WTC11 (cell line): ENCODE measurements at places on chromosomes 13 and 19. TPM values are rescaled to one million over a fixed set of nuclear protein-coding genes. Genes with fewer than 3 reads are reported as not detected.

The COX6B1 gene
- 523 to 536 TPM (median 526 TPM) in 3 replicates for total RNA-seq

The TLE6 gene
- 2.5 to 3.3 TPM (median 3.1 TPM) in 3 replicates for total RNA-seq

The PGPEP1 gene
- total RNA-seq = 39.2 to 68.1 TPM (median 40.8 TPM) in 3 replicates

The RYR1 gene
- total RNA-seq = 19.8 to 24.2 TPM (median 21.1 TPM) in 3 replicates

The PLPP2 gene
- total RNA-seq = 78.7 to 102 TPM (median 99.6 TPM) in 3 replicates

The C1QTNF9 gene
- not detected in 3 replicates for total RNA-seq

GRCh38 chr19:35860818-35861639, 4.3 kb downstream of the KIRREL2 start:
- H3K27ac ChIP-seq = no peak overlapping the region
- no peaks in the 10 kb centered on the region for H3K36me3 ChIP-seq
- DNase-seq = peak; percentile 92
- H3K4me1 ChIP-seq = peaks cover 15% of the 10 kb centered on the region
- peaks cover 95% of the 10 kb centered on the region for H3K27me3 ChIP-seq
- peak overlapping the region; percentile 83 for H3K4me3 ChIP-seq

- H3K36me3 ChIP-seq = peaks cover 65% of the 10 kb centered on the region
- no peak overlapping the region for H3K4me3 ChIP-seq
- no peaks in the 10 kb centered on the region for H3K27me3 ChIP-seq
- peak overlapping the region; percentile 17; the same call in 1 of the 2 replicates for H3K27ac ChIP-seq
Measured at GRCh38 chr19:23770672-23771250, 12.1 kb upstream of the ZNF681 start.

DNA sequence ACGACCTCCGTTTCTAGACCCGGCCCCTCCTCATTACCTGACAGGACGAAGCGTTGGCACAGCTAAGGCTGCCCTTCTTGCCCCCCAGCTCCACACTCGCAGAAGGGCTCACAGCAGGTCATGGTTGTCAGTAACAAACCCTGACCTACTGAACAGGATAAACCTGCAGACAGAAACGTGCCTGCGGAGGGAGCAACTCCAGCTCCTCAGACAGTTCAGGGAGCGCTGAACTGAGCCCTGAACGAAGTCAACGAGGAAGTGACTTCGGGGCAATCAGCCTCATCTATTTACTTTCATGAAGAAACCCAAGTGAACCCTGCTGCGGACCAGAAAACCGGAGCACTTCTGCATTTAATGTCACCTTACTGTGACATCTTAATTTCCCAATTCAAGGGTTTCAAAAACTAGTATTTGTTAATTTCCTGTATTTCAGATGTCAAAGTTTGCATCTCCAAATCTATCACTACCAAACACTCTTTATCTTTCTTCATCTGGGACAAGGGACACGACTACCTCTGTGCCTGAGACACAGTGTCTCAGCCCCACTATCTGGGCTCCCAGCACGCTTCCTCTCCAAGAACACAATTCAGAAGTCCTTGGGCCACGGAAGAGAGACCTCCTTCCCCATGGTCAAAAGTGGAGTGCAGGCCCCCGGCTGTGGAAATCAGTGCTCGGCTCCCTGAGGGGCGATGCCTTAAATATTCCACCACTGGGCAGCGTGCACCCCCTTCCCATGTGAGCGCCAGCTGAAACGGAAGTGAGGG, 40.2 kb downstream of the CARS2 start:
- peaks cover 88% of the 10 kb centered on the region for H3K36me3 ChIP-seq
- no peak for DNase-seq
- H3K4me1 ChIP-seq = peaks cover 7% of the 10 kb centered on the region
- H3K27ac ChIP-seq = peak overlapping the region; percentile 70; the same call in 1 of the 2 replicates
- H3K27me3 ChIP-seq = no peaks in the 10 kb centered on the region
- no peak overlapping the region for H3K4me3 ChIP-seq

DNA sequence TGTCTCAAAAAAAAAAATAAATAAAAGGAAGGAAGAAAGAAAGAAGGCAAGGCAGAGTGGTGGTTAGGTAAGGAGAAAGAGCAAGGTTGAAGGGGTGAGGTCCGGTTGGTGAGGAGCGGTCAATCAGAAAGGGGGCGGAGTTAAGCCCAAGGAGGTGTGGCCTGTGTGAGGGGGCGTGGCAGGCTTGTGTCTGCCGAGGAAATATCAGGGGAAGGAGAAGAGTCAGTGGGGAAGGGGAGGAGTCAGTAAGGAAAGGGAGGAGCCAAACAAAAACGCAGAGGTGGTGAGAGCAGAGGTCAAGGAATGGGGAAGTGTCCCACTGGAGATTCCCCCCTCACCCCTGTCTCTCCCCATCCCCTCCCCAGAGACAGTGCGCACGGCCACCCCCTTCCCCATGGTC, 5.9 kb downstream of the CACNG7 start:
- H3K27me3 ChIP-seq = peaks cover 24% of the 10 kb centered on the region
- H3K4me3 ChIP-seq = no peak overlapping the region
- peak; percentile 85 for DNase-seq
- peaks cover 42% of the 10 kb centered on the region for H3K36me3 ChIP-seq

DNA sequence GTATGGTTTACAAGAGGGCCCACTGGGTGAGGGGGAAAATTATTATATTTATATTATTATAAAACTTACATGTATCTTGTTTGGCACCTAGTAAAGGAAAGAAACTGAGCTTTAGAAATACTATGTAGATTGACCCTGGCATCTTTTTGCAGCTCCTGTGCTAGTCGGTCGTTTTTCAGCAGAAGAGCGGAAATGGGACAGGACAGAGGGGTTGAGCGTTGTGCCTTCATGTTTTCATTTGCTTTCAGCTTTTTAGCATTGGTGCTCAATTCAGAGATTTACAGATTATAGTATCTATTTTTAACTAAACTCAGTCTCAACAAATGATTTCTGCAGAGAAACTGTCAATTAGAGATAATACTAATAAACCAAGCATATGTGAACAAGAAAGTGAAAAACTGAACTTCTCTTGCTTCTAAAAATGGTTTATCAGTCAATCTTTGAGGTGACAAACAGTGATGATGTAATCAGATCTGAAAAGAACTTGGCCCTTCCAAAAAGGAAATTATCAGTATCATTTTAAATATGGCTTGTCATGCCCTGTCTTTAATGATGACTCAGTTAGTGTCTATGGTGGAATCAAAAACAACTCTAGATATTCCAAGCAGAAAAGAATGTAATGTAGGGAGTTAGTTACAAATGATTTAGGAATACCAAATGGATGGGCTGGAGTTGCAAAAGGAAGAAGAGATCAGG, 56.9 kb upstream of the KCTD4 start:
- no peaks in the 10 kb centered on the region for H3K27me3 ChIP-seq
- peaks cover 10% of the 10 kb centered on the region for H3K4me1 ChIP-seq
- H3K27ac ChIP-seq = no peak overlapping the region; the same call in 1 of the 2 replicates
- H3K4me3 ChIP-seq = no peak overlapping the region

DNA sequence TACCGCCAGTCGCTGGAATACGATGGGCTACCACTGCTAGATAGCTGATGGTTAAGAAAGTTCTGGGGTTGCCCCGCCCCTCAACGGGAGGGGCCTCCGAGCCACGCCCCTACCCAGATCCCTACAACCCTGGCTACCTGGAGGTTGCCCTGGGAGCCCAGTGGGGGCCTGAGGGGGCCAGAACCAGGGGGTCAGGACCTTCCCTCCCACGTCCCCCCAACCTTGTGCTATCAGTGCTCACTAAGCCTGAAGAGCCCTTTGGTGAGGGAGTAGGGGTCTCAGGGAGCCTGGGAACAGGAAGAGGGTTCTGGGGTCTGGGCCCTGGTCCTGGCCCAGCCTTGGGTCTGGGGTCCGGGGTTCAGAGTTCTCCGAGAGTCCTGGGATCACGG, 8.9 kb downstream of the OCEL1 start:
- peaks cover 27% of the 10 kb centered on the region for H3K4me1 ChIP-seq
- H3K4me3 ChIP-seq = peak overlapping the region; percentile 80
- peaks cover 40% of the 10 kb centered on the region for H3K36me3 ChIP-seq
- H3K27me3 ChIP-seq = no peaks in the 10 kb centered on the region
- no peak overlapping the region for H3K27ac ChIP-seq

DNA sequence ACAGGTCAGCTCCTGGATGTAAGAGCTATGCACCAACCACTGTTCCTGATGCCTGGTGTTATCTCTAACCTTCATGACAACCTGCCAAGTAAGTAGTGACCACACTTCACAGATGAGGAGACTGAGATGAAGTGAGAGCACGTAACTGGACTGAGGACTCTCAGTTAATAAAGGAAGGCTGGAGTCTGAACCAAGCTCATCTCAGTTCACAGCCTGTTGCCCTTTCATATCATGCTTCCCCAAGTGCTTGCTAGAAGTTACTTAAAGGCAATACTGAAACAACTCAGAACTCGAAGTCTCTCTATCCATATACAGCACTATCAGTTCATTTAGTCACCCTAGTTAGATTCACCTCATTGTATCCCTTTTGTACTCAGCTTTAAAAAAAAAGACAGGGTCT, 119.7 kb downstream of the ABCC4 start:
- no peaks in the 10 kb centered on the region for H3K27me3 ChIP-seq
- H3K4me1 ChIP-seq = no peaks in the 10 kb centered on the region
- no peak overlapping the region for H3K27ac ChIP-seq
- peaks cover 3% of the 10 kb centered on the region; the same call in 1 of the 2 replicates for H3K36me3 ChIP-seq
- no peak for DNase-seq

- peak overlapping the region; percentile 66; the same call in 1 of the 2 replicates for H3K27ac ChIP-seq
- no peak overlapping the region for H3K4me3 ChIP-seq
- H3K27me3 ChIP-seq = no peaks in the 10 kb centered on the region
Measured at GRCh38 chr13:42284068-42284467, 12.1 kb downstream of the AKAP11 start.

DNA sequence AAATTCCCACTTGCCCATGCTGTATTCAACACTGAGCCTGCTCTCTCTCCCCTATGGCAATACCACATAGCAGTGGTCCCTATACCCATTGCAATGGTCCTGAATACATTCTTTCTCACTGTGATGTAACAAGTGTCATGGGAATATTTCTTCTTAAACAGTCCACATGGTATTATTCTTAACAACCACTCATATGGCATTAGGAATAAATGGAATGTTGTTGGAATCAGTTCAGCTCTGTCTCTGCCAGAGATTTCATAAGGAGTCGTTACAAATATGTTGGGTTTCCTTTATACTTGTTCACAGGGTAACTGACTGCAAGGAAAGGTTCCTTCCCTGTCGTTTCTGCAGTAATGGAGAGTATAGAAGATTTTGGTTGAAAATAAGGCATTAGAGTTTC, 128.3 kb upstream of the SPATA13 start:
- no peaks in the 10 kb centered on the region for H3K36me3 ChIP-seq
- H3K27me3 ChIP-seq = no peaks in the 10 kb centered on the region
- DNase-seq = no peak
- no peak overlapping the region for H3K4me3 ChIP-seq

GRCh38 chr19:41321600-41322270, 11.8 kb downstream of the CCDC97 start:
- H3K4me3 ChIP-seq = no peak overlapping the region
- peaks cover 43% of the 10 kb centered on the region for H3K4me1 ChIP-seq
- peak; percentile 70 for DNase-seq

DNA sequence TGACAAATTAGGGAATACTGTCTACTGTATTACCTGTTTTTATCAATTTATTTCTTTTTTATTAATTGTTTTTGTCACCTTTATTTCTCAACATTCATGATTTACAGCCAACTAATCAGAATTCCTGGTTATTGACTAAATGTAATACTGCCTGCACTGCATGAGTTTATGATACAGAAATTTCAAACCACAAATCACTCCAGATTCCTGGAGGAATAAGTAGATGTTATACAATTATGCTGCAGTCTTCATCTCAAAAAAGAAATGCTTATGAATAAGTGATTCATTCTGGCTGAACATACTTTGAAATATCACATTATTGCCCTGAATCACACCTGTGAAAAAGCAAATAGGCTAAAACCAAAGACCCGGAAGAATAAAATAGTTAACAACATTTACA, 249.7 kb downstream of the DACH1 start:
- H3K27me3 ChIP-seq = no peaks in the 10 kb centered on the region
- no peaks in the 10 kb centered on the region for H3K36me3 ChIP-seq
- H3K27ac ChIP-seq = no peak overlapping the region

DNA sequence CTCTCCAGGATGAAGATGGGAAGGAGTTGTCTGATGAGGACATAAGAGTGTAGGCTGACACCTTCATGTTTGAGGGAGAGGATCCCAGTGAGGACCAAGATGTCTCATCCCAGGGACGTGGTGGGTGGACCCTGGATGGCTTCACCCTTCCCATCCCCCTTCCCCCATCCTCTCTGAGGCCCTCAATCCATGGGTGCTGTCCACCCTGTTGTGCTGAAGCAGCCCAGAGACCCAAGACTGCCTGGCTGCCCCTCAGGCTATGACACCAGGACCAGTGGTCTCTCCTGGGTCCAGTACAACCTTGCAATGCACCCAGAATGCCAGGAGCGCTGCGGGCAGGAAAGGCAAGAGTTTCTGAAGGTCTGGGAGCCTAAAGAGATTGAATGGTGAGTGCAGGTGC, 3.4 kb upstream of the CYP4F12 start:
- no peak overlapping the region for H3K4me3 ChIP-seq
- DNase-seq = no peak
- peaks cover 5% of the 10 kb centered on the region for H3K27me3 ChIP-seq

DNA sequence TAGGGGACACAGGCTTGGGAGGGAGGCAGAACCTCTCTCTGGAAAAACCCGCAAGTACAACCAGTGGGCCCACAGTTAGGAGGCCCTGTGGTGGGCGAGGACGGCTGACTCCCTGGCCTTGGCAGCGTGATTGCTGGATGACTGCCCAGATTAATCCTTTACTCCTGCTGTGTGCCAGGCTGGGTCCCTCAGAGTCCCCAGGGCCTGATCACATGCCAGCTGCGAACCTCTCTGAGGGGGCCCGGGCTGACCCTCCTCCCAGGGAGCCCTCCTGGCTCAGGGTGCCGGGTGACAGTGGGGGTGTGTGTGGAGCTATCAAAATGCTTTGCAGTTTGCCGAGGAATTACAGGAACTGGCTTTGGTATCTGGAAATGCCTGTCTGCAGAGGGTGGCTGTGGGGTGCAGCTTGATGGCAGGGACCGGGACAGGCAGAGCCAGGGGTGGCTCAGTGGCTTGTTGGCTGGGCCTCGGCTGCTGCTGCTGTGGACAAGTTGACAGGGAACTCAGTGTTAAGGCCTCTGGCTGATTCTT, 48.9 kb downstream of the DNM2 start:
- peaks cover 24% of the 10 kb centered on the region for H3K4me1 ChIP-seq
- H3K27me3 ChIP-seq = no peaks in the 10 kb centered on the region
- DNase-seq = no peak
- no peak overlapping the region for H3K4me3 ChIP-seq

GRCh38 chr13:79398915-79399314, 7.1 kb downstream of the RBM26 start:
- H3K27me3 ChIP-seq = no peaks in the 10 kb centered on the region
- H3K4me3 ChIP-seq = no peak overlapping the region
- peaks cover 43% of the 10 kb centered on the region for H3K36me3 ChIP-seq
- DNase-seq = no peak

- H3K36me3 ChIP-seq = no peaks in the 10 kb centered on the region
- H3K4me3 ChIP-seq = no peak overlapping the region
- no peak for DNase-seq
- peaks cover 35% of the 10 kb centered on the region for H3K4me1 ChIP-seq
Measured at GRCh38 chr19:38015761-38016160, 108.8 kb downstream of the SIPA1L3 start.
